Stomach (tissue), 19 donors: ENCODE measurements at places on chromosomes 7 and 10. TPM values are rescaled to one million over a fixed set of nuclear protein-coding genes. Genes with fewer than 3 reads are reported as not detected.

GRCh38 chr7:40570223-40570622 lies 435.4 kb downstream of the SUGCT start:
- H3K36me3 ChIP-seq = no peaks in the 10 kb centered on the region
- no peak for DNase-seq
- peaks cover 5% of the 10 kb centered on the region for H3K4me1 ChIP-seq
- H3K4me3 ChIP-seq = no peak overlapping the region
- H3K27me3 ChIP-seq = no peaks in the 10 kb centered on the region

DNA sequence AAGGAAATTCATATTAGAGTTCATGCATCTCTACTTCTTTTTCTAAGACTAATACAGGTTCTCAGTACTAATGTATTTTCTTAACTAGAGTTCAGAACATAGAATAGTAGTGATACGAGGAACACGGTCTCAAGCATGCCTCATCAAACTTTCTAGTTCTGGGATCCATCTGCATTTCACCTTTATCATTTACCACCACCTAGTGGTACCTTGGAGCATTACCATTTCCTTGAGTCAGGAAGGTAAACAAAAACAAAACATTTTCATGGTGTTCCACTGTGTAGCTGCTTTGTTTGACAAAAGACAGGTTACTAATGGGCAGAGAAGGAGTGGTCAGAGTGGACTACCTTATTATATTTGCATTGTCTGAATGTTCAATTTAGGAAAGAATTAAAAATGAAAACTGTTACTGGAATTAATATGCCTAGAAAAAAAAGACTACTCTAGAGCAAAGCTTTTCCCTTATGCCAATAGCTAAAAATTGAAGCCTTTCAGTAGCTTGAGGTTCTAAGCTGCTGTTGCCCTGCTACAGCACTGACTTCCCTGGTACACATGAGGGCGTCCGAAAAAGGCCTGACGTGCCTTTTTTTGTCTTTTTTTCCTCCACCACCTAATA lies 44.5 kb downstream of the STARD3NL start:
- no peak overlapping the region for H3K4me3 ChIP-seq
- H3K4me1 ChIP-seq = no peaks in the 10 kb centered on the region
- H3K27me3 ChIP-seq = no peaks in the 10 kb centered on the region
- H3K36me3 ChIP-seq = peaks cover 70% of the 10 kb centered on the region
- DNase-seq = peak; percentile 85
- H3K27ac ChIP-seq = peak overlapping the region; percentile 14

- no peak overlapping the region for H3K4me3 ChIP-seq
- H3K4me1 ChIP-seq = no peaks in the 10 kb centered on the region
- H3K36me3 ChIP-seq = no peaks in the 10 kb centered on the region
- no peak for DNase-seq
Measured at GRCh38 chr7:14905764-14906163, 3.2 kb upstream of the DGKB start.

- H3K27me3 ChIP-seq = no peaks in the 10 kb centered on the region
- H3K4me1 ChIP-seq = peaks cover 11% of the 10 kb centered on the region
- H3K36me3 ChIP-seq = no peaks in the 10 kb centered on the region
- H3K27ac ChIP-seq = no peak overlapping the region
- H3K4me3 ChIP-seq = no peak overlapping the region
Measured at GRCh38 chr10:97547962-97548361, 24.6 kb upstream of the ANKRD2 start.

TAS2R5 gene
- total RNA-seq = 4.4 TPM

TNS3 gene
- total RNA-seq = 30.1 TPM

DNA sequence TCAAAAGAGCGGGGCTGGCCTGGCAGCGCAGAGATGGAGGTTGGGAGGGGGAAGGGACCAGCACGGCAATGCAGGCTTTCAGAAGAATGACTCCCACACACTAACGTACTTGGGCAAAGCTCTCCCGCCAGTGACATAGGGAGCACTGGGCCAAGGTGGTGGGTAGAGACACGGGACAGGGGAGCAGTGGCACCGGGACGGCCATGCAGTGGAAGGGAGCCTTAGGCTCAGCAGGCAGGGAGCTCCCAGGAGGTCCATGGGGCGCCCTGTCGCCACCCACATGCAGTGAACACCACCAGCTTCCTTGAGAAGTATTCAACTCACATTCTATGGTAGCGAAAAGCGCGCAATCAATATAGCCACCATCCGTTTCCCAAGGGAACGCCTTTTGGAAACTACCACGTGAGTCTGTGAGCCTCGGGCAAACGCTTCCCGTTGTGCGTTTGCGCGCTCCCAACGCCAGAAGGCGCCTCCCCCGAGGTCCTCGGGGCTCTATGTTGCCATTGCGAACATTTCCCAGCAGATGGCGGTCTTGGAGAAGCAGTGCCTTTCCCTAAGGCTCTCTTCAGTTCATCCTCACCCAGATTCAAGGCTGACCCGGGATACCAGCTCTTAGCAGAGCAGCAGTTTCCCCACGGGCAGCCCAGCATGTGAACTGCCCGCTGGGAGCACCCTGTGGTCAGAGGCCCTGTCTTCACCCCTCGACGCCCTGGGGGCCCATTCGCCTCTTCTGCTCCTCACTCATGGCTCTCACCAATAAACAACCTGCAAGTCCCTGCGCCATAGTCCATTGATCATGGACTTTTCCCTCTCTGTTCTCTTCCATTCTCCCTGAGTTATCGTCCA lies 16.4 kb upstream of the OPALIN start:
- H3K4me1 ChIP-seq = peaks cover 24% of the 10 kb centered on the region
- no peaks in the 10 kb centered on the region for H3K36me3 ChIP-seq
- no peaks in the 10 kb centered on the region for H3K27me3 ChIP-seq
- DNase-seq = peak; percentile 95

DNA sequence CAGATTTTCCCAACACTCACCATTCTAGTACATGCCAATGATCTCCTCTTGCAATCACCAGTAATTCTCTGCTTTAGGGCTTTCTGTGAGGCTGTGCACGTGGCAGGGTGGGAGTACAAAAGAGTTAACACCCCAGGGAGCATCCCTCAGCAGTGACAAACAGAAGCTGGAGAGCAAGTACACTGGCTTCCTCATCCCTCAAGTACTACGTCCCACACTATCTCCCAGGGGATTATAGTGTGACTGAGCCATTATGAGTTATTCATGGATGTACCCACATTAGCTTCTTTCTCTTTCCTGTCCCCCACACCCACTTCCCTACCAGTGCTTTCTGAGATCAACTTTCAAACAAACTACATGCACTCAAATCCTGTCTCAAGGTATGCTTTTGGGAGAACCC lies 1216.5 kb upstream of the AUTS2 start:
- no peaks in the 10 kb centered on the region for H3K36me3 ChIP-seq
- H3K27me3 ChIP-seq = no peaks in the 10 kb centered on the region
- H3K27ac ChIP-seq = no peak overlapping the region
- H3K4me3 ChIP-seq = no peak overlapping the region
- no peak for DNase-seq

DNA sequence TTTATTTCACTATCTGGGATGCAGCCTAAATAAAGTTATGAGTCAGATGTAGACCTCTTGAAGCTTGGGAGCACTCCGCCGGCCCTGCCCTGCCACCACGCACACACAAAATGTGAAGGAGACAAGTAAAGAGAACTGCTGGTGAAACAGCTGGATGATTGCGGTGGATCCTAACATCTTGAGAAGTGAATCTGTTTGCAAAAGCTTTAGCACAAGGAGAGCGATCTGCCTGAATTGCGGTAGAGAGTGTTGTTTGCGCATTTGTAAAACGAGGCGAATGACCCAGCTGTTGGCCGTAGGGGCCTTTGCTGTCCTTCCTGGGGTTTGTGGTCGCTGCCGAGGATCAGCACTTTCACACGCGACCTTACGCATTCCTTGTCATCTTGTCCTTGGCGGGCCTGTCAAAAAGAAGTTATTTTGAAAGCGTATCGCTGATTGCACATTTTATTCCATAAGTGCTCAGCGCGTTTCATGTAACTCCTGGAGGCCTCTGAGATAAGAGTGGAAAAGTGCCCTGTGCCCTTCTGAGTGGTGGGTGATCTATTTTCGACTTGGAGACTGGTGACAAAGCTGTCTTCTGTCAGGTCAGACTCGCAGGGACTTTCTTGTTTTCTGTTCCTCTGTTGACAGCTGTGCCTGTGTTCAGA lies 40.8 kb downstream of the RBM20 start:
- H3K27ac ChIP-seq = no peak overlapping the region
- no peaks in the 10 kb centered on the region for H3K27me3 ChIP-seq
- H3K4me3 ChIP-seq = no peak overlapping the region
- no peaks in the 10 kb centered on the region for H3K36me3 ChIP-seq
